ENCODE measurements at places on chromosomes 5 and 9.

DNA sequence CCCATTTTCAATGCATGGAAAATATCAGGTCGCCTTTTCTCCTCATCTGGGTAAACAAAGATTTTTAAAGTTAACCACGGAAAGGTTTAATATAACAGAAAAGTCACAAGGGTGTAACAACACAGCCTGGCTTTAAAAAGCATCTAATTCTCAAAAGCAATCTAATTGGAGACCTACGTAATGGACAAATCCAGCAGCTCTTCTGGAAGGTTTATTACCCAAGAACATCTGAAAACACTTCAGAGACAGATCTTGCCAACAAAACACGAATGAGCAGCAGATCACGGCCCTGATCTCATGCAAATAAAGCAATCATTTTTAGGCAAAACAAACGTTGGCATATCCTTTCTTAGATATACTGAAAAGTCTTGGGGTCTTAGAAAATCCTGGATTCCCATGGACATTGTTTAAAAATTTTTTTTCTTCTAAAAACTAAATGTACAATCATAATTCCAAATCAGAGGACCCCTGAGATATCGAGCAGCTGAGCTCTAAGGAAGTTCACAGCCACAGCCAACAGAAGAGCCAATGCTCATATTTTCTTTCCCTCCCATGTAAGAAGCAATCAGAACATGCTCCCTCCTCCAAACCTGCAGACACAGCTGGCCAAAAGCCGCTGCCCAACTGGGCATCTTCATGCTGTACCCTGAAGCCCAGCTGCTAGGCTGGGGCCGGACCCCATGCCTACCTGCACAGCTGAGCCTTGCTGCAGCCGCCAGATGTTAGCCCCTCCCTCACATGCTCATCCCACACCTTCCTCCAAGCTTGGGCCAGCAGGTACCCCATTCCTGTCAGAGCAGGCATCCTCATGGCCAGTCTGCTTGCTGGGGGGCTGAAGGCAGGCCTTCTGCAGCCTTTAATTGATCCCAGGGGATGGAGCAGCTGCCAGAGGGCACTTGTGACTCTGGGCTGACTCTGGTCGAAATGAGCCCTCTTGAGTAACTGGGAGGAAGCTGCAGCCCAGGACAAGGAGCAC is 11.2 kb downstream of the ANKS6 start:
- no peak for DNase-seq

GRCh38 chr5:174448041-174448440 is 276.3 kb upstream of the MSX2 start:
- no peak for DNase-seq

DNA sequence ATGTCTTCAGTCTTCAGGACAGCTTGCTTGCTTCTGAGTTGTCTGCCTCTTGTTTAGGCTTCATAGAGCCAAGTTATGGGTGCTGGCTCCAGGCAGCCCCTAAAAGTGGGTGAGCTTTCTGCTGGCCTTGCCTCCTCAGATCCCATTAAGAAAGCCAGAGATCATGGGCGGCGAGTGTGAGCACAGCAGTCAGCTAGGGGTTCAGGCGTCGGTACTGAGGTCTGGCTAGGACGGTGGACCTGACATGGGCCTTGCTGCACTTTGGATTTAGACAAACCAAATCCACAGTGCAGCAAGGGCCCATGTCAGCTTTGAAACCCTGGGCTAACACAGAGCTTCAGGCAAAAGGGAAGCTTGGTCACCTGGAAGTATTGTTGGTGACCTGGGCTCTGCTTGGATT is 17.6 kb downstream of the PSAT1 start:
- no peak for DNase-seq

- peak; percentile 19 for DNase-seq
Measured at GRCh38 chr9:68844631-68845612, 139.9 kb downstream of the PIP5K1B start.

DNA sequence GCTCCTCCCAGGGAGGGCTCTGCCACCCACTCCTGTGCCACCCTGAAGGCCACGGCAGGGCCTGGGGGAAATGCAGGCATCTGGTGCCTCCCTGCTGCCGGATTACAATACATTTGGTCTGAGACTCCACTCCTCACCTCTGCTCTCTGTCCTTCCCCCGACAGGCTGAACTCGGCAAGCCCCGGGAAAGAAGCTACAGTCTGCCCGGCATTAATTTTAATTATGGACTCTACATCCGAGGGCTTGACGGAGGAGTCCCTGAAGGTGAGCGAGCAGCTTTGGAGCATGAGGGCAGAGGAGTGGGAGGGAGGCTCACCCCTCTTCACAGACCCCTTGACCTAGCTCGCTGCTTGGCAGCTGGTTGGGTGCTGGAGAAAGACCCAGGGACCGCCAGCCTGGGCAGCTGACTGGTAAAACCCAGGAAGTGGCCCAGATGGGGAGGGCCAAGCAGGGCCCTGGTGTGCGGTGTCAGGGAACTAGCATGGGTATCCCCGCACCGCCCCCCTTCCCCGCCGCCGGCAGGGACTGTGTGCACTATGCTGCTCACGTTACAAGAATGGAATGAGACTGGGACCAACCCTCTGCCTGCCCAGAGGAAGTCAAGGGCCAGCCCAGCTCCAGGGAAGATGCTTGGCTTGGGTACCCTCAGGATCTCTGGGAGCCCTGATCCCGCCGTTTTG is 83.7 kb upstream of the BARHL1 start:
- DNase-seq: no peak

- DNase-seq: no peak
Measured at GRCh38 chr5:5648694-5649093, 226.2 kb downstream of the ICE1 start.

- DNase-seq: no peak
Measured at GRCh38 chr9:91966503-91966902, 16.5 kb upstream of the ROR2 start.

GRCh38 chr9:113602126-113603047 is 138.9 kb downstream of the RGS3 start:
- peak; percentile 91 for DNase-seq

DNA sequence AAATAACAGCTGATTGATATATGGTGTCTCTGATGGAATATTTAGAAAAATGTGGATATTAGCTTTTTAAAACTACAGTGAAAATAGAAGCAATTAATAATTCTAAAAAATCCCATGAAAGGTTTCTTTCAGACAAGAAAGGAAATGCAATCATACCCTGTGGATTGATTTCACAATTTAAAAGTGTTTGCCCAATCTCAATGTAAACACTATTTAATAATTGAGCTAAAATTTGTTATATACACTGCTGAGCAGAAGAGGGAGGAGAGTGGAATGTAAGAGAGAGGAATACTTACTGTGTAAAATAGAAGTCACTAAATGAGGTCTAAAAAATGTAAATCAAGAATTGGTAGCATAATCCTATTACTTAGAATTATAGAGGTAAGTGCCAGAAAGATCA is 76.9 kb downstream of the FEM1C start:
- DNase-seq: no peak

GRCh38 chr5:170192829-170193228 is 40.0 kb upstream of the C5orf58 start:
- no peak for DNase-seq

GRCh38 chr9:107216329-107216728 is 66.8 kb upstream of the RAD23B start:
- DNase-seq: no peak

DNA sequence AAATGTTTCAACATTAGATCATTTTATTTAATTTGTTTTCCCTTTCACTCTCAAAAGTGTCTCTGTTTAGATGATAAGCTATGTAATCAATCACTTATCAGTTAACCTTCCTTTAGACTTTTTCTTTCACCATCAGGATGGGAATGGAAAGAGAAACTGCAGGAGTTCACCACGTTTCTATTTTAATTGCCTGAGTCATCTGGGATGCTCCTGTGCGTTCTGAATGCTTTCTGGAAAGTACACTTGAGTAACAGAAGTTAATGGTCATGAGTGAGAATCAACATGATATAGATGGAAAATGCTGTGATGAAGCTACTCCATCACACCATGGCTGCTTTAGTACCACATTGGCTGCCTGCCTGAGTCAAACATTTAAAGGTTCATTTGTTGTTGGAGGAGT is 783.3 kb upstream of the CDH9 start:
- no peak for DNase-seq

GRCh38 chr9:100670719-100671118 is 92.8 kb downstream of the CAVIN4 start:
- DNase-seq: no peak

- no peak for DNase-seq
Measured at GRCh38 chr9:42388146-42388690, 204.8 kb downstream of the SPATA31A6 start.

DNA sequence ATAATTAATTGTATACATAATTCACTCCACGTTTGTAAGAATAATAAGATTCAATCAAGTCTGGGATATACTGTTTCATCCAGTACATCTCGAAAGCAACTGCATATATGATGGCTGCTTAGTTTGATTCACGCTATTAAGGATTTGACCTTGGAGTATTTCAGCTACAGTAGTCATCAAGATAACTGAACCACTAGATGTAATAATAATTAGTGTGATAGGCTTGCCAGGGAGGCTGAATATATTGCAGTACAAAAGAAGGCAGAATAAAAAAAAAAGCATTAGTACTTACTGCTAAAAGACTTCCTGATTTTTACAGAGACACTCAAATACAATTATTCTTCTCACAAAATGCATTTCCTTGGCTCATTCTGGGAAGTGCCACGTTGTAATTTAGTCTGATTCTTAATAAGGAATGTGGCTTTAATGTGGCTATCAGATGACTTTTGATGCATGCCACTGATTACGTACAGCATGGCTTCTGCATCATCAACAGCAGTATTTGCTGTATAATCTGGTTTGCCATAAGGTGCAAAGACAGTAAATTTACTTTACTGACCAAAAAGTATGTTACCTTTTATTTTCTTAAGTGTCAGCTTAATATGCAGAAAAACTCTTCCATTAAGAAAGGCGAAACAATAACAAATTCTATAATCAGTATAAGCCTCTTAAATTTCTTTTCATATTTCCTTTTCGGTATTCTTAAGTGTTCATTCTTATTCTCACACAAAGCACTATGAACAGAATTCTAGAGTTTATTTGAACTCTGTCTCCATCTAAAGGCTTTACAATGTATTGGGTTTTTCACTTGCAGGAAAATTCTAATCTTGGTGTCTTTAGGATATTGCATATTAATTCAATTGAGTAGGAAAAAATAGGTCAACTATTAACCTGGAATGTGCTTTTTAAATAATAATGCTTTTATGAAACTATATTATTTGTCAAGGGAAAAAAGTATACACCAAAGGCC is 166.4 kb downstream of the SLF1 start:
- DNase-seq: no peak

GRCh38 chr9:95381221-95381620 is 63.7 kb upstream of the FANCC start:
- no peak for DNase-seq

DNA sequence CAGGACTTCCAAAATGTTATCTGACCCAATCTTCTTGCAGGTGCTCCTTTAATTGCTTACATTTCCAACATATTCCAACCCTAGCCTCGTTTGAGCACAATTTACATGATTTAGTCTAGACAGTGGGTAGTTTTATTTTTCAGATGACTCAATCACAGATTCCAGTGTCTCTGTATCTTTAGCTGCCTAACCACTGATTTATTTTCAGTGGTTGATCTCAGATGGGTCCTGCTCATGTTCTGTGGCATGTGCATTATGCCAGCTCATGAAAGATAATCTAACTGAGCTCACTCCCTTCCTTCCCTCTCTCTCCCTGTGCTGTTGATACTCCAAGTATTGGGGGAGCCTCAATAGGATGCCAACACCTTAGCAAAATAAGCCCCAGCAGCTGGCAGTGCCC is 106.1 kb upstream of the ICE1 start:
- no peak for DNase-seq

- DNase-seq: no peak
Measured at GRCh38 chr9:8429157-8429556, 629.6 kb upstream of the DMAC1 start.

DNA sequence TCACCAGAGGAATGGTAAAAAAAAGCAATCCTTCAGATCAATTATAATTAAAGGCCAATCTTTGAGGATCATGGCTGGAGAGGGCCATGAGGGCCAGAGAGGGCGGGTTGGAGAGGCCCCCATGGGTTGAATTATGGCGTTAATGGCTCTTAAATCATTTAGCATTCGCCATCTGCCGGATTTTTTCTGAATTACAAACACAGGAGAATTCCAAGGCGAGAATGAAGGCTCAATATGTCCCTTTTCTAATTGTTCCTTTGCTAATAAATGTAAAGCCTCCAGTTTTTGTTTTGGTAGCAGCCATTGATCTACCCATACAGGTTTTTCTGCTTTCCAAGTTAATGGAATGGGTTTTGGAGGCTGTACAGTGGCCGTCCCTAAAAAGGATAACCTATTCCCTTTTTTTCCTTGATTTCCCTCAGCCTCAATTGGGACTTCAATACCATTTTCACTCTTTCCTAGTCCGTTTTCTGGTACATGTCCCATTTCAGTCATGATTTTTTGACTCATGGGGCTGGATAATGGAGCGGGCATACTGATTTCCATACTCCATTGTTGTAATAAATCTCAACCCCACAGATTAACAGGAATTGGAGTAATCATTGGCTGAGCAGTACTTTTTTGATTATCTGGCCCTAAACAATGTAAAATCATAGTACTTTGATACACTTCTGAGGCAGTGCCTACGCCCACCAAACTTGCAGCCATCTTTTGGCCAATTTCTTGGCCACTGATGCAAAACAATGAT is 6.7 kb upstream of the TMEM141 start:
- no peak for DNase-seq

GRCh38 chr5:579746-580366 is 32.3 kb upstream of the CEP72 start:
- no peak for DNase-seq

DNA sequence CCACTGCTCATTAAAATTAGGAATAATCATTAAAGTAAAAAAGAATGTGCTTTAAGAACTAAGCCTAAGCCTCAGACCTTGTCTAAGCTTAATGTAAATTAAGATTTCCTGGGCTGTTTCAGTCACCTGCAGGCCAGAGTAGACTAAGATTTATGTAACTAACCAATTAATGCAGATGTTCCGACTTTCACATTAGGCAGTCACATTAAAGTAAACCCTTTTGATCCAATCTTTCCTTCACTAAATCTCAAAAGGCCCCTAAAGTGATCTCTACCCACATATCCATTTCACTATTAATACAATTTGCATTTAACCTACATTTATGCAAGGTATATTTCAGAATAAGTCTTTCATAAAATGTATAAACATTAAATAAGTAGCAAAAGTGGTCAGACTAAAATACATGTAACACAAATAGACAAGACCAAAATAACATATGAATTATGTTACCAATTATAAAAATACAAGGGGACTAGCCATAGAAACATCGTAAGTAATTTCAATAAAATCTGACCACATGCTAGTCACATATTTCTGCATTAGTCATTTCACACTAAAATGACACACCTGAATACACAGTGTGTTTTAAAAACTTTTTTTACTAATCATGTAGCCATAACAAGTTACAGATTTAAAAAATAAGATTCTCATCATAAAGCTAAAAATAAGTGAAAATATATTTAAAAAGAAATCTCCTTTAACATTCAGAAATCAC is 7.7 kb downstream of the NR3C1 start:
- no peak for DNase-seq

- no peak for DNase-seq
Measured at GRCh38 chr5:40452874-40453624, 226.7 kb upstream of the PTGER4 start.

GRCh38 chr9:25517701-25518100 is 160.5 kb downstream of the TUSC1 start:
- DNase-seq: no peak

- DNase-seq: no peak
Measured at GRCh38 chr9:127880143-127880542, 2.7 kb upstream of the AK1 start.

GRCh38 chr5:115686051-115686737 is 60.4 kb upstream of the TMED7 start:
- DNase-seq: no peak

- no peak for DNase-seq
Measured at GRCh38 chr9:73523391-73523790, 371.7 kb downstream of the ANXA1 start.

- no peak for DNase-seq
Measured at GRCh38 chr5:147391781-147392180, 118.1 kb downstream of the DPYSL3 start.

Data from activated CD4-positive, alpha-beta memory T cell treated with anti-CD3 and anti-CD28 coated beads for 36 hours (primary cell).